ENCODE measurements at places on chromosomes 11 and 22. TPM values are rescaled to one million over a fixed set of nuclear protein-coding genes. Genes with fewer than 3 reads are reported as not detected.

The OR51E2 gene
- polyA plus RNA-seq = 0.08 TPM

The CLTCL1 gene
- polyA plus RNA-seq = 4.6 TPM

The CYTH4 gene
- polyA plus RNA-seq = 2.5 TPM

The VSIG10L2 gene
- polyA plus RNA-seq = 0.04 TPM

The SCGB2A2 gene
- polyA plus RNA-seq = not detected

The TMEM126A gene
- polyA plus RNA-seq = 209 TPM

The ZNF280A gene
- not detected for polyA plus RNA-seq

The NUDT8 gene
- polyA plus RNA-seq = 29.1 TPM

The PDXP gene
- polyA plus RNA-seq = 12.8 TPM

The LSP1 gene
- 10.0 TPM for polyA plus RNA-seq

The RASD2 gene
- polyA plus RNA-seq = 3.7 TPM

The ANGPTL5 gene
- 0.76 TPM for polyA plus RNA-seq

The MMP12 gene
- polyA plus RNA-seq = not detected
